Right renal cortex interstitium (tissue), 3 donors: ENCODE measurements at places on chromosomes 6 and 20. TPM values are rescaled to one million over a fixed set of nuclear protein-coding genes. Genes with fewer than 3 reads are reported as not detected.

The PPP1R14C gene
- polyA plus RNA-seq = 23.3 TPM

DNA sequence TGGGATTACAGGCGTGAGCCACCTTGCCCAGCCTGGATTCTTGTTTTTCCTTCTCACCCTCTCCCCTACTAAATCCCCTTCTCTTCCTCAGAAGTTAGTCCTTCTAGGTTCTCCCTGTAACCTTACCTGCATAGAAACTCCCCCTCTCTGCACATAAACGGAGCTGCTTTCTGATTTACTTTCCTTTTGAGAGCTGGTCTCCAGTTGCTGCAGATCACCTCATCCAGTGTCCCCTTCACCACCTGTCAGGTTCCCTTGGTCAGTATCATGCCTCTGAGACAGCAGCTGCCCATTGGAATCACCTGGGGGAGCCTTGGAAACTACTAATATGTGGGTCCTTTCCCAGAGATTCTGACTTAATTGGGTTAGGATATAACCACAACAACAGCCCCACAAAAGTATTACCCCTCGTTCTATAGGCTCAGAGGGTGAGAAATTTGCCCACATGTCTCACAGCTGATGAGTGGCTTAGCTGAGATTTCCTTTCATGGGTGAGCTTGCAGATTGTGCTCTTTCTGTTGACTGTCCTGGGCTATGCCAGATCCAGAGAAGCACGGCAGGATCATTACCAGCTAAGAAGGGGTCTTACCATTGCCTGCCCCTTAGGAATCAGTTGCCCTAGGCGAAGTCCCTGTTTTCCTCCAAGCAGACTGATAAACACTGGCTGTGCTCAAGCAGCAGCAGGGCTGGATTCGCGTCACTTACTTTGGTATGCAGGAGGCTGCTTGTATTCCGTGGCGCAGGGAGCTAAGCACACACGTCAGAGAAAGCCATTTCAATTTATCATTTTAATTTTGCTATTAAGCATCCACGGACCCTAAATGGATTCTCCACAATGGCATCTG lies 51.3 kb downstream of the AKAP12 start:
- peak; percentile 73 for DNase-seq

The HSPA1B gene
- 164 TPM for polyA plus RNA-seq

- no peak for DNase-seq
Observed at GRCh38 chr6:74892091-74892490, 313.8 kb downstream of the COL12A1 start.

The ATF6B gene
- polyA plus RNA-seq = 94.0 TPM

The GINS1 gene
- polyA plus RNA-seq = 19.3 TPM

GRCh38 chr6:53765270-53765669 lies 29.5 kb upstream of the LRRC1 start:
- no peak for DNase-seq

The TRIM40 gene
- polyA plus RNA-seq = 0.10 TPM

- no peak for DNase-seq
Observed at GRCh38 chr6:147614501-147614900, 106.0 kb downstream of the SAMD5 start.

GRCh38 chr6:156801712-156802111 lies 24.5 kb downstream of the ARID1B start:
- no peak for DNase-seq

DNA sequence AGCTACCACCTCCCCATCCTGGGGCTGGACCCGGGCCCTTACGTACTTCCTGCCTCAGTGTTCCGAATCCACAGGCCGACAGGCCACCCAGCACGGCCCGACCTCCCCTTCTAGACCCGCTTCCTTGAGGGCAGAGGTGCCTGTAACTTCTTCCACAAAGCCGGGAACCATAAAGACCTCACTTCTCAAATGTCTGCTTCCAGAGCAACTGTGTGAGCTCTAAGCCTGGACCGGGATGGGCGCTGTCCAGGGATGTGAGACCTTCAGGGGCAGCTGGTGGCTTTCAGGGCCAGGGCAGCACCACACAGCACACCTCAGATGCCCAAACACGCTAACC lies 9.3 kb downstream of the SLC2A4RG start:
- no peak for DNase-seq

- no peak for DNase-seq
Observed at GRCh38 chr6:145375502-145375901, 359.8 kb downstream of the EPM2A start.

DNA sequence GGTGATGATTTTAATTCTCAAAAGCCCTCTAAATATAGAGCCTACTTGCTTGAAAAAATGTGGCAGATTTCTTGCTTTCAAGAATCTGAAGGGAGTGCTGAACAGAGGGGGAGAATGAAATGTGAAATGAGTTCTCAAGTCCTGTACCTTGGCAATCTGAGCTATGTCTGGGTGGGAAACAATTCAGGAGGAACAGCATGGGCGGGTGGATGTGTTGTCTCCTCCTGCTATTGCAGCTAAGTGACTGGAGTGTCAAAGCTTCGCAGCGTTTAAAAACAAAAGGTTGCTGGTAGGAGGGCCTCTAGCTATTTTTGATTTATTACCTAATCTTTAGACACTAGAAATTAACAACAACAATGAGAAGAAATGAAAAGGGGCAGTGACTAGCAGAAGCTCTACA lies 102.5 kb upstream of the ARG1 start:
- no peak for DNase-seq

The FLRT3 gene
- polyA plus RNA-seq = 179 TPM

DNA sequence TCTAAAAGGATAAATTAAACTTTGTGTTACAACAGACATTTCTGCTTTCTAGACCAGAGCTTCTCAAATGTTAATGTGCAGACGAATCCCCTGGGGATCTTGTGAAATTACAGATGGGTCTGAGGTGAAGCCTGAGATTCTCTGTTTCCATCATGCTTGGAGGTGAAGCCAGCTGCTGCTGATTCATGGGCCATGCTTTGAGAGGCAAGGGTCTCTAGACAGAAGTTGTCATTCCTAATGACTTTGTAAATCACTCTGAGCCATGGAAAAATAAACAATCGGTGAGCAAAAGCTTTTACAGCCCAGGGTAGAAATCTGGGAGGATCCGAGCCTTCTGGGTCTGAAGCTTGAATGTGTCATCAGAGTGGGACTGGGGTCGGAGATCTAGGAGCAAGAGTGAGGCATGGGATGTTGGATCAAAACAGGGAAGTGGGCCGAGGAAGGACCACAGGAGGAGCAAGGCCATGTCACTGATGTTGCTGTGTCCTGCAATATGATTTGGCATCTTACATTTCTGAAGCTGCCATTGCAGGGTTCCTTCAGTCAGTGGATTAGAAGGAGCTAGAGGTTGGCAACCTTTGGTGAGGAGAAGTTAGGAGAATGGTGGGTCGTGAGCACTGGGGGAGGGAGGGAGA lies 77.3 kb downstream of the TRMT11 start:
- no peak for DNase-seq

- no peak for DNase-seq
Observed at GRCh38 chr6:2952557-2953095, 18.7 kb downstream of the SERPINB6 start.

- no peak for DNase-seq
Observed at GRCh38 chr6:37173493-37174195, 3.7 kb downstream of the PIM1 start.

- peak; percentile 23 for DNase-seq
Observed at GRCh38 chr6:152948150-152948768, 34.6 kb downstream of the FBXO5 start.

The TAP2 gene
- polyA plus RNA-seq = 12.4 TPM

GRCh38 chr20:60144404-60144803 lies 186.2 kb downstream of the CDH26 start:
- no peak for DNase-seq

DNA sequence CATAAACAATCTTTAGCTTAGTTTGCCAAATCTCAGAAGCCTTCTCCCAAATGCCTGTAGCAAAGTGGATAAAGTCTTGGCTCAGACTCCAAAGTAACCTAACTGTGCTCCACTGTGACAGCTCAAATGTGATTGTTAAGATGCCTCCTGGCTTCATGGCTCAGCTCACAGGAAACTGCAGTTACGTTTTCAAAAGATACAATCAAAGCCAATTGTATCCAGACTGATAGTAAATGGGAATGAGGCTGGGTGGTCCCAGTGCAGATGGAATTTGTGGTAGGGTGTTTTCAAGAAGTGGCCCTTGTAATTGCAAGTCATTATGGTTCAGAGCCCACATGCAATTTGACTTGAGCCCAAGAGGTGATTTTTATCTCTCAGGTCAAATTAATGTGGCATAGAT lies 151.2 kb upstream of the TAB2 start:
- DNase-seq = no peak

The C20orf96 gene
- polyA plus RNA-seq = 37.0 TPM

GRCh38 chr20:44716309-44717106 lies 1.3 kb downstream of the CCN5 start:
- DNase-seq = no peak

DNA sequence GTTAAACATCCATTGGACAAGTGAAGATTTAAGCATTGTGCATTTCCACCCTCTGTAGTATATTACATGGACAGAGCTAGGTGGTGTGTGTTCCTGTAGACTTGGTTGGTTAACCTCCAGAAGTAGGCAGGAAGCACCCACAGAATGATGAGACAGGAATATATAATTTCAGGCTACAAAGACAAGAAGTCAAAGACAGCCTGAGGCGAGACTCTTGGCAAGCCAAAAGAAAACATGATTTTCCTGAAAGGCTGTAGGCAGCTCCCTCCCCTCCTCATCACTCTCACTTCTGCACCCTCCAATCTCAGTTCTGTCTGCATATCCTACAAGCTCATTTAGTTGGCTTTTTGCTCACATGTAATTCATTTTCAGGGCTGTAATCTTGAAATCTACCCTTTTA lies 110.0 kb upstream of the SLC35B3 start:
- DNase-seq = no peak
